Cerebellum (tissue), 4 donors: ENCODE measurements at places on chromosomes 12 and 14.

DNA sequence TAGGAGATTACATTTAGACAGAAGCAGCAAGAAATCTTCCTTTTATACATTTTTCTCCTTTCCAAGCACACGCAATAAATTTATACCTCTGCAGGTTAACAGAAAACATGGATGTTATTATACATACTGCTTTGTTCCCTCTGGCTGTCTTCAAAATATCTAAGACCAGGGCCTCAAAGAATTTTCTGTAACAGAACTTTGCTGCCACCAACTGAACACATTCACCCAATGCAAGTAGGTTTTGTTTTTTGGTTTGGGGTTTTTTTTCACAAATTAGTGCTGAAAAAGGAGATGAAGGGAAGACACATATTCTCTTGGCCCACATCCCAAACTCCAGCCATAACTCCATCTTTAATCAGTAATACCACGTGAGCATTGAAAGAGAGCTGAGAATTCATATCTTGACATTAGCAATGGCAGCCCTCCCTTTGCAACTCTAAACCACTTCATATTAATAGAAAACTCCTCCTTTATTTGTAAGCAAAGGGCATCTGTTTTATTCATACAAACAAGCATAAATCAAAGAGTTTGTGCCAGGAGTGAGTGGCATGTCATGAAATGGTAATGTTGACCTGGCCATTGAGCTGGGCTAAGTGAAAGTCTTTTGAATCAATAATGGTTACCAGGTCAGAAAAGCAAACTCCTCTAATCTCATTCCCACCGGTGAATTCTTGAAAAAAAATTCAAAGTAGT is 150.8 kb upstream of the FSCB start:
- DNase-seq = no peak

GRCh38 chr12:29769162-29769858 is 14.4 kb downstream of the TMTC1 start:
- DNase-seq = no peak

DNA sequence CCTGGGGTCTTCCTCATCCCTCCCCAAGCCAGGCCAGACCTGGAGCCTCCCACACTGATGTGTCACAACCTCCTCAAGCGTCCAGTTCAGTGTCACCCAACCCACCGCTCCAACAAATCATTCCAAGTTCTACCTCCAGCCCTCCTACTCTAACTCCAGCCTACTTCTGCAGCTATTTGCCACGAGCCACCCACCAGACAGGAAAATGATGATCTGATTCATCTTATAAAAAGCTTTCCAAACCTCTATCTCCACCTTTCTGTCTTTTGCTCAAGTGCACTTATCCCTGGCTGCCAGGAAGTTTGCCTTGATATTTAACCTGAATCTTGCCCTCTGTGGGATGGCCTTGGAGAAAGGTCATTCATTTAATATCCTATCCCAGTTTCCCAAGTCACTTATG is 30.2 kb downstream of the SMUG1 start:
- DNase-seq = no peak

- DNase-seq = no peak
Observed at GRCh38 chr14:52079239-52079959, 10.5 kb upstream of the NID2 start.

DNA sequence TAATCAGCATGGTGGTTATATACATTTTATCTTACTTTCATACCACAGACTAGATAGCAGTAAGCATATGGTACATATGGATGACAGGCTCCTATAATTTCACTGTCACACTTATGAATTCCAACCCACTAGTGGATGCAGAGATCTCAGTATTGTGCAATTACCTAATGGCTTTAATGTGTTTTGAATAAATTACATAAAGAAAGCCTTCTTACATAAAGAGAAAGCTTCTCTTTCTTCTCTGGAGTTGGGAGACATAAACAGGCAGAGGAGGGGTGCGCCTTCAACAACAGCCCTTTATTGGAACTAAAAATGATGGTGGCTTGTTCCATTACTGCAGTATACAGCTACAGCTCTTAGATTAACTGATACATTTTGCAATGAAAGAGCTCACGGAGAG is 52.6 kb downstream of the SAV1 start:
- no peak for DNase-seq

- DNase-seq = no peak
Observed at GRCh38 chr12:117738233-117738632, 230.6 kb downstream of the KSR2 start.

GRCh38 chr14:75437201-75438143 is 9.7 kb downstream of the JDP2 start:
- peak; percentile 44 for DNase-seq

DNA sequence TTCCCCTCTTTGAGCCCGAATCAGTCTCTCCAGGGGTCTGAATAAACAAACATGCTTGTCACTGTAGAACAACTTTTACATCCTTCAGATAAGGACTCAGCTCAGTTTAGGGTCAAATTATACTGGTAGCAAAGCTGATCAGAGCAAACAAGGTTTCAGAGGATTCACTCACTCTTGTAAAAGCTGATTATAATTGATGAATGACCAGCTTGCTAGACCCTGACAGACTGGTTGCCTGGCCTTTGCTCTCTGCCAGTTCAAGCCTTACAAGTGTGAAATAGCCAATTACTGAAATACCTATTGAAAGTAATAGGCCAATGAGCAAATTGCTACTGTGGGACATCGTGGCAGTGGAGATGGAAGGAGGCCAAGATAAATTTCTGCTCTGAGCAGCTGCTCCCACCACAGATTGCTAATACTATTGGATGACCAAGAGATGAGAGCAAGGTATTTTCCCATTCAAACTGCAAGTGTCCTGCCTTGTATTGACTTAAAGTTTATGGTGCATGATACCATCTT is 177.6 kb downstream of the PDZRN4 start:
- no peak for DNase-seq

GRCh38 chr12:70985850-70986249 is 65.3 kb upstream of the PTPRR start:
- no peak for DNase-seq
